ENCODE measurements at places on chromosomes 1 and 21.

- no peak for DNase-seq
Measured at GRCh38 chr1:8004803-8005573, 21.1 kb downstream of the ERRFI1 start.

GRCh38 chr1:145936247-145936646 is 9.0 kb upstream of the RBM8A start:
- DNase-seq = no peak

DNA sequence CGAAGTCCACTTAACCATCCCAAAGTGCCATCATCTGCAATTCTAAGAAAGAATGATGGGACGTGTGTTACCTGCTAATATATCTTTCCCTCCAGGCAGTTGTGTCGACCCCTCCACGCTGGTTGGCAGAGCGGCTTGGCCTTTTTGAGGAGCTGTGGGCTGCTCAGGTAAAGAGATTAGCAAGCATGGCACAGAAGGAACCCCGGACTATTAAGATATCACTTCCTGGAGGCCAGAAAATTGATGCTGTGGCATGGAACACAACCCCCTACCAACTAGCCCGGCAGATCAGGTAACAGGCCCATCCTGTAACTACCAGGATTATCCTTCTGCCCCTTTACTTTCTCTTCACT is 520 bp downstream of the TARS2 start:
- DNase-seq = peak; percentile 43

GRCh38 chr1:65114322-65114721 is 33.7 kb upstream of the AK4 start:
- DNase-seq = no peak

GRCh38 chr1:150967936-150968335 is 6.7 kb downstream of the CERS2 start:
- DNase-seq = no peak

DNA sequence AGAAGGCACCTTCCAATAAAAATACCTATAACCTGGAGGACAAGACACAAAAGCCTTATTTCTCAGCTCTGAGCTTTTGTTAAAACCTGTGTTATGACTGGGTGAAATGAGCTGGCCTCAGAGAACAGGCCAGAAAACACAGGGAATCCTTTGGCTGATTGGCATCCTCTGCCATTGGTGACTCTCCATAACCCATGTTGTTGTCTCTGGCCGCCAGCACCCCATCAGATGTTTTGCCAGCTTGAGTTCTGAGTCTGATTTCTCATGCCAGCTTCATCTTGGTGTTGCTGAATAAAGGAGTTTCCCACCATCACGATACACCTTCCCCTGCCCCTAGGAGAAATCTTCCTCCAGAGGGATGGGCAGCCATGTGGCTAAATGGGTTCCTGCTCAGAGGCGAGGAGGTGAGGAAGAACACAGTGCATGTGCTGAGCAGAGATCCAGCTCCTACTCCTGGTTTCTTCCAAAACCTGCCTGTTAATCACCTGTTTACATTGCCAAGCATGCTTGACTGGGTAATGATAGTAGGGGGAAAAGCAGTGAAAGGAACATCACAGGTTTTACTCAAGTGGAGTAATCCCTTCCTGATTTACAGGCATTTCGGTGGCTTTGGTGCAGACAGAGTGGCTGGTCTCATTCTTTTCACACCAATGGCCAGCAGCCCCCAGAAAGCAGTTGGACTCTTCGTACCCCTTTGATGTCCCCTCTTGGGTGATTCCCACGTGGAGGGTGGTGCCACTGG is 109.8 kb downstream of the ROR1 start:
- DNase-seq = no peak

DNA sequence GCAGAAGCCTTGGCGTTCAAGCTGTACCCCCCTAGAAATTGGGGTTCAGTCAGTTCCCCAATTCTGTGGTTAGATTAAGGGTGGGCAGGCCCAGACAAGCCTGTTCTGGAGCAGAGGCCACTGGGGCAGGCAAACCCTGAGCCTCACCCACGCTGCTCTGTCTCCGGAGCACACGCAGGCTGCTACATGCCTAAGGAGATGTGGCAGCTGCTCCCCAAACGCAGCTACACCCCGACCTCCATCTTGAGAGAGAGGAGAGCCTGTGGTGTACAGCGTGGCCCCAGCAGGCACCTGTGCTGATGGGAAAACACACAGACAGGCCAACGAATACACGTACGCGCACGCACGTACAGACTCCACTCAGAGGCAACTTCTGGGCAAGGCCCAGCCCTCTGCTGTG is 33.9 kb upstream of the GRHL3 start:
- no peak for DNase-seq
